ENCODE measurements at places on chromosomes 12 and 14.

- no peak for DNase-seq
Observed at GRCh38 chr14:101335061-101335661, 226.1 kb upstream of the DIO3 start.

GRCh38 chr14:35161231-35161630, 38.9 kb downstream of the PRORP start:
- no peak for DNase-seq

GRCh38 chr12:56929780-56930179, 4.4 kb downstream of the SDR9C7 start:
- no peak for DNase-seq

DNA sequence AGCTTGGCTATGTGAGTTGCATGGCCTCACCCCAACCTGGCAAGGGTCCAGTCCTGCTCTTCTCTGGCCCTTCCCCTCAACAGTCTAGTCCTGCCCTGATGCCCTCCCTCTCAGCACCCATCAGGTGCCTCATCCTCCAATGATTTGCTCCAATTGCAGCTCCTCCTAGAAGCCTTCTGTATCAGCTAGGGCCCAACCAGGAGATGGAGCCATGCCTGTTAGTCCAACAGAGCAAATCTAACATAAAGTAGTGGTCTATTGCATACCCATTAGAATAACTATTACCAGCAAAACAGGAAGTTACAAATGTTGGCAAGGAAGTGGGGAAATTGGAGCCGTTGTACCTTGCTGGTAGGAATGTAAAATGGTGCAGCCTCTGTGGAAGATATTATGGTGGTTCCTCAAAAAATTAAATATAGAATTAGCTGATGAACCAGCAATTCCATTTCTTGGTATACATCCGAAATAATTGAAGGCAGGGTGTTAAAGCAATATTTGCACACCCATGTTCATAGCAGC, 163.5 kb downstream of the VRK1 start:
- no peak for DNase-seq

DNA sequence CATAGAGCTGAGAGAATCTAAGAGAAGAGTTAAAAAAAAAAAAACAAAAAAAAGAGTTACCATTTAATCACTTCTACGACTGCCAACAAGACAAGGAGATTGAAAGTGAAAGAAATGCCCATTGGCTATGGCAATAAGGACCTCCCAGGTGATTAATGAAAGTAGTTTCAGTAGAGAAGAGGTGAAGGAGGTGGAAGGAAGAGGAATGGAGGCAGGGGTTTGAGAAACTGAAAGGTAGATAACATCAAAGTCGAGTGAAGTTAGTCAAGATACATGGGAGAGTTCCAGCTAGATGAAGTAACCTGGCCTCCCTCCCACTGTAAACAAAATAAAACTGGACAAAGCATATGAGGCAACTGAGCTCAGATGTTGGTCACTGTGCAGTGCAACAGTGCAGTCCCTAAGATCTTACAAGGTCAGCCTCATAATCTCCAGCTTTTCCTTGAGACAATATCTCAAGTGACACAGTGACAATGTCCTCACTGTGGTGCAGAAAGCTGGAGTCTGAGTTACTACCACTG, 118.0 kb upstream of the CCDC198 start:
- no peak for DNase-seq

DNA sequence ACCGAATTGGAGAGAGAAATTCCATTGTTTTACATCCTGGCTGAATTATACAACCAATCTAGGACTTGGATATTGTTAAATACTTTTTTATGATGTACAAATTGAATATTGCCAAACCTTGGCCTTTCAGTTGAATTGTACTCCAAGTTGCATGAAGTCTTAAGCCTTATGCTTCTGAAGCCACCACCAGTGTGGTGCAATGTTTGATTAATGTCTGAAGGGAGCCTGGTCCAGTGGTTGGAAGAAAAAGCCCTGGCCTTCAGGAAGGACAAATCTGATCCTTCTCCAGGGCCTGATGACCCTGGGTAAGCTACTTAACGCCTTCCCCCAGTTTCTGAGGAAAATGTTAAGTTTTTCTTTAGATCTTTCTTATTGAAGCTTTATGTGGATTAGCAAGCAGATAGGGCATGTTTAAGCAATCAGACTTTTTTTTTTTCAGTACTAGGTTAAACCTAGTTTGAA, 72.0 kb downstream of the PAPOLA start:
- DNase-seq: no peak

GRCh38 chr12:111705672-111706071, 19.8 kb downstream of the ACAD10 start:
- no peak for DNase-seq

GRCh38 chr12:78204926-78205325, 374.2 kb downstream of the NAV3 start:
- DNase-seq: no peak

GRCh38 chr12:57330992-57331391, 80.0 kb upstream of the STAC3 start:
- no peak for DNase-seq

DNA sequence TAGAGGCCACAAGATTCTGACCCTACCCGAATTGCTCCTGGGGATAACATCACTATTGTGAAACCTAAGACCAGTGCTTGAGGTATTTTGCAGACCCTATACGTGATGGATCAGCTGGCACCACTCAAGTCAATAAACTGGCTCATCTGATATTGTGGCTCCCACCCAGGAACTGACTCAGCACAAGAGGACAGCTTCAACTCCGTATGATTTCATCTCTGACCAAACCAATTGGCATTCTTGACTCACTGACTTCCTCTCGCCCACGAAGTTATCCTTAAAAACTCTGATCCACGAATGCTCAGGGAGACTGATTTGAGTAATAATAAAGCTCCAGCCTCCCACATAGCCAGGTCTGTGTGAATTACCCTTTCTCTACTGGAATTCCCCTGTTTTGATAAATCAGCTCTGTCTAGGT, 1036.1 kb upstream of the TMEM132C start:
- no peak for DNase-seq

- DNase-seq: no peak
Observed at GRCh38 chr14:96263347-96264199, 7.6 kb downstream of the BDKRB1 start.

DNA sequence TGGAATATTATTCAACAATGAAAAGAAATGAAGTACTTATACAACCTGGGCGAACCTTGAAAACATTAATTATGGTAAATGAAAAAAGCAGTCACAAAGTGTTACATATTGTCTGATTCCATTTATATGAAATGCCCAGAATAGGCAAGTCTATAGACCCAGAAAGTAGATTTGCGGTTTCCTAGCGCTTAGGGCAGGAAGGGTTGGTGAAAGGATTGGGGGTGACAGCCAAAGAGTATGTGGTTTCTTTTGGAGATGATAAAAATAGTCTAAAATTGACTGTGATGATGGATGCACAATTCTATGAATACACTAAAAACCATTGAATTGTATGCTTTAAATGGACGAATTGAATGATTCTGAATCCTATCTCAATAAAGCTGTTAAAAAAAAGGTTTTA, 55.8 kb downstream of the RESF1 start:
- DNase-seq: no peak

DNA sequence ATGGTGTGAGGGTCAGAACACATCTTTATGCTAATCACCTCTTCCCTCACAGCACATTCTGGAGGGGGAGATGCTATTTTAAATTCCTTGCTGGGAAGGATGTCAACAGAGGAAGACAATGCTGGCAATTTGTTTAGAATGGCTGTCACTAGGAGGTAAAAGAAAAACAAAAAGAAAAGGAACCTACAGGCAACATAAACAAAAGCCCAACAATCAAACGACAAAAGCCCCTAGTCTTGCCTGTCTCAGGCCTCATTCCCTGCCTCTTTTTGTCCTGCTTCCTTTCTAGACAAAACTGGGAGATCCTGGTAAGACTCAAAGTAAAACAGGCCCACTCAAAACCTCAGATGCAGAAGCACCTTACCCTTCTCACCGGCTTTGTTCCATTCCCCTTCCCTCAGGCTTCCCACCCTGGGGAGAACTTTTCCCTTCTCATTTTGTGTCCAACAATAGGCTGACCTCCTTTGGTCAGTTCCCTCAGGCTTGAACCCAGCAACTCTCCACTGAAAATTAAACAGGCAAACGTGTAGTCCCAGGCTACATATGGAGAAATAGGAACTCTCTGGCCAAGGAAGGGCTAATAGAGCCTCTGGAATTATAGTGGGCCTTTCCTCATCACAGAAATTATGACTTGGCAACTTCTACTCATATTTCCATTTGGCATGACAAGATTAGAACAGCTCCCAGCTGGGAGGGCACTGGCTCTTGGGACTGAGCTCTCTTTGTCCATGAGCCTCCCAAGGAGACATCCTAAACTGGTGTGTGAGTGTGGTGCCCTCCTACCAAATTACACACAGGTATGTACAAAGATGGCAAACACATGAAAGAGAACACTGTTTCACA, 193.0 kb downstream of the MON2 start:
- no peak for DNase-seq

DNA sequence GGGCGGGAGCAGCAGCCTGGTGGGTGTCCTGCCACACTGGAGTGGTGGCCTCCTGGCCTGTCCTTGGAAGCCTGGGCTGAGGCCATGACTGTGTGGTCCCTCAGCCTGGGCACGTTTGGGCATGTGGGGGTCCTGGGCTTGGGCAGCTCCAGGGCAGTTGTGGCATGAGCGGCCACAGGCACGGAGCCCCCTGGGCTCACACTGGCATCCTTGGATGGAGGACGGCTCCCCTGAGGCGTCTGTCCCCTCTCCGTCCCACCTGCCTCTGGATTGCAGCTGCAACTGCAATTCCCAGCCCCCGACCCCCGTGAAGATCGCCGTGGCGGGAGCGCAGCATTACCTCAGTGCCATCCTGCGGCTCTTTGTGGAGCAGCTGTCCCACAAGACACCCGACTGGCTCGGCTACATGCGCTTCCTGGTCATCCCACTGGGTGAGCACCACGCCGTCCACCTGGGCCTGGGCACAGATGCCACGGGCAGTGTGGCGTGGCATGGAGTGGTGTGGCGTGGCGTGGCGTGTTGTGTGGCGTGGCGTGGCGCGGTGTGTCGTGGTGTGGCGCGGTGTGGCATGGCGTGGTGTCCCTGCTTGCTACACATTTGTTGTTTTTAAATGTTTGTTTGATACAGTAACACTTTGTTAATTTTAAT, 15.1 kb upstream of the TEX22 start:
- no peak for DNase-seq

DNA sequence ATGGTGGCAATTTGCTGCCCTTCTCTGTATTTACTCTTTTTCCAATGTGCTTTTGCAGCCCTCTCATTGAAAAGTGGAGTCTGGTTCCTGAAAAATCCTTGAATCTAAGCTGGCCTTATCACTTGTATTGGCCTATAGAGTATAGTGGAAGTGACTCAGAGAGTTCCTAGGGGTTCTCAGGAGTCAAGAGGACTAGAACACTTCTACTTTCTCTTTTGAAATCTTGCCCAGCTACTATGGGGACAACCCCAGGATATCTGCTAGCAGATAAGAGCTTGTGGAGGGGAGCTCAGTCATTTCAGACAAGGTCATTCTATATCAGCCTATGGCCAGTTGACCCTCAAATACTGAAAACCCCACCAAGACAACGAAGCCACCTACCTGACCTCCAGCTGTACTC, 26.7 kb upstream of the WSCD2 start:
- no peak for DNase-seq

GRCh38 chr12:56676851-56677580, 11.1 kb downstream of the PTGES3 start:
- no peak for DNase-seq

GRCh38 chr14:52873065-52873464, 77.8 kb downstream of the FERMT2 start:
- no peak for DNase-seq

DNA sequence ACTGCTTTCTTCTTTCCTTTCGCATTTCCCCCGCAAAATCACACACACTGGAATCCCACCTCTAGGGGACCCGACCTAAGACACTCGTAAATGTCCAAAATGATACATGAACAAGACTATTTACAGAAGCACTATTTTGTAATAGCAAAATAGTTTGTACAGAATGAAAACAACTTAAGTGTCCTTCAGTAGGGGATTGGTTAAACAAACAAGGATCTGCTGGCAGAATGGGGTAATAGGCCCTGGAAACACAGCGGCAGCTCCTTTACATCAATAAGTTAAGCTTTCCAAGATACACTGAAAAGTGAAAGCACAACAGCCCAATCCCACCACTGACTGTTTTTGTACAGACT, 48.8 kb downstream of the LTBP2 start:
- DNase-seq: no peak

DNA sequence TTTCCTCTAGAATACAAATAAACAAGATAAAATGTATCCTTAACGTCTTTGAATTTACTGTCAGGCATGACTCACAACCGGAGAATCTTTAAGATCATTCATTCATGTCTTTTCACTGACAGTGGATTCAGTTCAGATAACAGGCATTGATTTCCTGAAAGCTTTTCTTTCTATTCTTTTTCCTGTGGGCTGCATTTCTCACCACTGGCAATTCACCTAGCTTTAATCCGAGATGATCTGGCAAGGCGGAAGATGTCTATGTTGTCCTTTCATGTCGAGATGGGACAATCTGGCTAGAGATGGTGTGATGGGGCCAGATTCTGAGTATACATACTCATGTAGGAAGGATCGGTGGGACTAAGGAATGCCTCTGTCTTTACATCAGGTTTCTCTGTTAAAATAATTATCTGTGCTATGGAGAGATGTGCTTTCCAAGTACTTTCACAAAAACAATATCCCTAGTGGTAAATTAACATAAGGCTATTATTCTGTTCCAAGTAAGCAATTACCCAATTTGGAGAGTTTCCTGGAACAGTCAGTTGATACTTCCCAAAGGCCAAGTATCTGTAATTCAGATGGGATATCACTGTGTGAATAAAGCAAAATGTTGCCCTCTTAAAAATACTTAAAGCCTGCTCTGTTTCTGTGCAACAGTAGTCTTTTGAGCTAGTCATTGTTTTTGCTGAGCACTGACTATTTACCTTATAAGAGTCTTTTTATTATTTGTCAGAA, 17.8 kb downstream of the ACSS3 start:
- DNase-seq: no peak

- no peak for DNase-seq
Observed at GRCh38 chr14:101351769-101352168, 209.5 kb upstream of the DIO3 start.

DNA sequence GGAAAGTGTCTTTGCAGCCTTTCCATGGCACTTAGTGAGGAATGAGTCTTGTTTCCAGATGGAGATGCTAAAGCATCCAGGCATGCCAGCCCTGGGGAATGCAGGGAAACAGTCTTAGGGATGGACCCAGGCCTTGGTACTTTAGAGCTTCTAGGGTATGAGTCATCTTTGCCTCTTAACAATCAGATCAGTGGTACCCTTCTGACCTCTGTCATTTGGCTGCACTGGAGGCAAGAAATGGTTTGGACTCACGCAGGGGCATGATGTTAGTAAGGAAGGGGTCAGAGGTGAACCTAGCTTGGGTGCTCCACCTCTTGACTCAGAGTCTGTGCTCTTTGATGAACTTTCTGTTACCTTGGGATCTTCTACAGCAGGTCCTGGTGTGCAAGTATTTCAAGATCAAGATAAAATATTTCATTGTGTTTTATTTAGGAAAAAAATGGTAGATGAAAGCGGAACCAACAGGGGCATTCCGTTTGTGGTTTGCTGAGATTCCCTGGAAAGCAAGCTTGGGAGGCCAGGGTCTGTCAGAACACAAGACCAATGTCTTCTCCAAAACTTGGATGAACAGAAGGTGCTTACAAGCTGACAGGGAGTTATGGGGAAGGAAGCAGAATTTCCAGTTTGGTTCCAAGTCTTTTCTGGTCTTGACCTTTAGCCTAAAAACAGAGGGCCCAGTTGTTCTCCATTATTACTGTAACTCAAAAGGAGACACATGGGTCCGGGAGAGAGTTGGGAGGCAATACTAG, 216.2 kb downstream of the ZFP36L1 start:
- no peak for DNase-seq

- DNase-seq: no peak
Observed at GRCh38 chr14:79037106-79037505, 866.9 kb downstream of the NRXN3 start.

- peak; percentile 81 for DNase-seq
Observed at GRCh38 chr14:106459971-106460730, 933.8 kb downstream of the TMEM121 start.
